NCI-H2227 treated with DMSO at 0.1 percent for 48 hours (cell line): ENCODE measurements at places on chromosomes 1 and 21.
A peak's percentile ranks its signal among the peaks of the same experiment; 100 is the strongest.

- DNase-seq = no peak
These were observed 1.4 kb upstream of the KLHL21 start for GRCh38 chr1:6603915-6604558.

DNA sequence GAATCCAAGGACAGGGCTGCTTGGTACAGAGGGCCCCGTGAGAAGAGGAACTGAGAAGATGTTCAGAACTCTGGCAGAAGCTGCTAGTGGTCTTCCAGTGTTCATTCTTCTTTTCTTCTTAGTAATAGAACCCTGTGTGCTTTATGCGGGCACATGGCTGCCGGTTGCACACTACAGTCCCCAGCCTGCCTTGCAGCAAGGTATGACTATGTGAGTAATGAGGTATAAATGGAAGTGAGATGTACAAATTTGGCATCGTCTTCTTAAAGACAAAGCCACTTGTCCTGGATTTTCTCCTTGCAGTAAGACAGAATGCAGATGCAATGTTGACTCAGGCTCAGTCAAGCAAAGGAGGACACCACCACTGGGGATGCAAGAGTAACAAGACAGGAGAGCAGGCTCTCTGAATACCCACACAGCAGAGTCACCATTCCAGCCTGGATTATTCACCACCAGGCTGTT, 15.0 kb upstream of the ATP1B1 start:
- no peak for DNase-seq

DNA sequence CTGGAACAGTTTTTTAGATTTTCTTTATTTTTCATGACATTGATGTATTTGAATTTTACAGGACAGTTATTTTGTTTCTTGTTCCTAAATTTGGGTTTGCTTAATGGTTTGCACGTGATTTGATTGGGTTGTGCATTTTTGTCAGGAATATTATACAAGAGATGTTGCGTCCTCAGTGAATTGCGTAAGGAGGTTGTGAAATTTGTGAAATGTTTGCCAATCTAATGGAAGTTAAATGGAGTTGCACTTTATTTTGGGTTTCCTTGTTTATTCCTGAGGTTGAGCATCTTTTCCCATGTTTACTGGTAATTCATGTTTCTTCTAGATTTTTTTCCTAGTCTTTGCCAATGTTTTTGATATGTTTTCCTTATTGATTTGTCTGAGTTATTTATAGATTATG, 19.9 kb downstream of the ZNF648 start:
- no peak for DNase-seq

DNA sequence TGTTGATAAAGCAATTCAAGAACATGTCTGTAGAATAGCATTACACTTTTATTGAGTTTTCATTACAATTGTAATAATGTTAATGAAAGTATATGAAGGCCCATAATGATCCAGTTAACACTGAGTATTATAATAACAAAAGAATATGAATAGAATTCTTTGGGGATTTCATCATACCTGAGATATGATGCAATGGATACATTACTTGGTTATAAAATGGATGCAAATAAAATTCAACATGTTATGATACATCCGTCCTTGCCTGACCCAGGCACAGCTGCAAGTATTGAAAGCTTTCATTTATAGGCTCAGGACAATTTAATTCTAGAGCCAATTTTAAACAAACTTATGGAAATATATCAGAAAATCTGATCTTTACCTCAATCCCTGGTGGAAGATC, 8.2 kb upstream of the KCNA3 start:
- DNase-seq = no peak

DNA sequence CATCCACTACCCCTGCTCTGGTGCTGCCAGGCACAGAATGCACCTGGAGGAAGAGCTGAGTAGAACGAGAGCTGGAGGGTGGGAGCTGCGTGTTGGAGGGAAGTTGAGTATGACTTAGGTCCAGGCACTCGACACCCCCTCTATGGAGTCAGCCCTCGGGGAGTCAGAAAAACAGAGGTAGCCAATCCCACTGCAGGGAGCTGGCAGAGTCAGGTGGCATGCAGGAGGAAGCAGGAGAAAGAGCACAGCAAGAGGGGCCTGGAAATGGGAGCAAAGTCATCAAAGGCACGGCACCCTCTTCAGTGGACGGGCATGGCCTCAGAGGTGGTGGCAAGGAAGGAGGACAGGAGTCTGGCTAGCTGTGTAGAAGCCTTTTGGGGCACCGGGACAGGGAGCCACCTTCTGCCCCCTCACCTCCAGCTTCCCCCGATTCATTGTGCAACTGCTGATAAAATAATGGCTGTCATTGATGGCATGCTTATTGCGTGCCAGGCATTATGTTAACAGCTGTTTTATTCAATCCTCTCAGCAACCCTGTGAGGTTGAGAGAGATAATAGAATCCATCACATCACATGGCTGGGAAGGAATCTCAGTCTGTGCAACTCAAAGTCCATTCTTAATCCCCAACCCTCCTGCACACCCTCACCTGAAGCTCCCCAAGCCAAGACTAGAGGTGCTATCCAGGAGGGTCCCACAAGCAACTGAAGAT, 42.0 kb downstream of the C1orf198 start:
- DNase-seq = no peak

DNA sequence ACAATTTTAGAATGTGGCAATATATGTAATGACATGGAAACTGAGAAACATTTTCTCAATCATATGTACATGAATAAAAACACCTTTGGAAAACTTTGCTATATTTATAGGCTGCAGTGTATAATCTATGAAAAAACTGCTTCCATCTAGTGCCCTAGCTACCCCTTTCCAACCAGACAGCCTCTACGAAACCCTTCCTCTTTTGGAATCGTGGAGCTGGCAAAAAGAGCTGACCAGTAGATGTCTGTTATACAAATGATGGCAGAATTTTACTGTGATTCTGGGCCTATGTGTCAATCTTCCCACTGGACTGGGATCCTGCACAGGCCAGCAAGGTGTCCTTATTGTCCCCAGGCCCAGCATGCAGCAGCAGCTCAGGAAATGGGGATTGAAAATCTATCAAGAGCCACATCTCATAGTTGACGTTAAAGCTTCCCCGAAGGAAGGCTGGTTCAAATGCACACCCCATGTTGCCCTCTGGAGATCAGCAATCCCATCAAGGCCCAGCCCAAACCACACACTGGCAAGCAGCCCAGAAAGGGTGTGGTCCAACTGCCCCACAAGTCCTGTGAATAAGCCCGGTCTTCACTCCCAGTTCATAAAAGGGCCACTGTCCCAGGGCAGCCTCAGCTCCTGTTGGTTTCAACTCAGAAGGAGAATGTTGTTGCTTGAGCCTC, 8.8 kb upstream of the FAM20B start:
- peak; percentile 40 for DNase-seq

GRCh38 chr1:118486199-118486598, 301.2 kb upstream of the SPAG17 start:
- no peak for DNase-seq

DNA sequence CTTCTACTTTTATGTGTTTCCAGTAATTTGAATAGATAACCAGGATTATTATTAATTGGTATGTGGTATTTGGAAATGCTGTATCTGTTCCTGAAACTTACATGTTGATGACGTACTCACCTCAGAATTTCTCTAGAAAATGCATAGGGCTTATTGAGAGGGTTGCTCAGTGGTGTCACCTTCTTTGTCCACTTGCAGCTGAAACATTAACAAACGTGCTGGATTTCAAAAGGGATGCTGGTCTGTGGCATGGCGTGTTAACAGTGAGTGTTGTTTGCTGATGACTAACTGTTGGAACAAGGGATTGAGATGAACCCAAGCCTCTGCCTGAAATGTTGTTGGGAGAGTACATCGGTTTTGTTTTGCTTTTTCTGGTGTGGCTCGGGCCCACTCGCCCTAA, 67.9 kb downstream of the S100B start:
- DNase-seq = no peak

DNA sequence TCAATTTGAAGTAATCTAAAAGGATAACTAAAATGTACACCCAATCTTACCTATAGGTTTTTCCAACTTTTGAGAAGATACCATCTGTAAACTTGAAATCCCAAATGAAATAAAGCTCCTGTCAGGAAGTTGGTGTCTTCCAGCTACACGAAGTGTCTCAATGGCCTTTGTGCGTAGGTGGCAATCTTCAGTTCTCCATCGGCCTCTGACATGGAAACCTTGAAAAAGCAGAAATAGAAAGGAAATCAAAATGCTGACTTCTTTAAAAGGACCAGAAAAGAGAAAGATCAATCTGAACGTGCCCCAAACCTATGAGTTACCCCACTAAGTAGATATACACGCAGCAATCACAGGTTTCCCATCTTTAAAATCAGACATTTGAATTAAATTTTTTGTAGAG, 10.0 kb downstream of the MKNK1 start:
- DNase-seq = no peak

DNA sequence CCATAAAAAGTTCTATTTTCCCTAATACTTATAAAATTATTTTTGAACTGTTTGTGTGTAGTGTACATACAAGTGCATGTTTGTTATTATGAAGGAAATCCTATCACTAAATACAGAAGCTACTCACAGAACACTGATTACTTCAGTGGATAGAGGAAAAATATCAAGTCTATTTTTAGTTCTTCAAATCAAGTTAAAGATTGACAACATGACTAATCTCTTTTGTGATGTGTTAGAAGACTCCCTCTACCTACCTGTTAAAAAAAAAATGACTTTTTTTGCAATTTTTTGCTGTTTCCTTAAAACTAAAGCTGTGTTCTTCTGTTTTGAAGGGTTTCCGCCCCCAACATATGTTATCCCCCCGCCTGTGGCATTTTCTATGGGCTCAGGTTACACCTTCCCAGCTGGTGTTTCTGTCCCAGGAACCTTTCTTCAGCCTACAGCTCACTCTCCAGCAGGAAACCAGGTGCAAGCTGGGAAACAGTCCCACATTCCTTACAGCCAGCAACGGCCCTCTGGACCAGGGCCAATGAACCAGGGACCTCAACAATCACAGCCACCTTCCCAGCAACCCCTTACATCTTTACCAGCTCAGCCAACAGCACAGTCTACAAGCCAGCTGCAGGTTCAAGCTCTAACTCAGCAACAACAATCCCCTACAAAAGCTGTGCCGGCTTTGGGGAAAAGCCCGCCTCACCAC, 45.5 kb downstream of the NCF2 start:
- DNase-seq = no peak

- DNase-seq = peak; percentile 74
These were observed 226.8 kb downstream of the LMX1A start for GRCh38 chr1:165129568-165130164.

DNA sequence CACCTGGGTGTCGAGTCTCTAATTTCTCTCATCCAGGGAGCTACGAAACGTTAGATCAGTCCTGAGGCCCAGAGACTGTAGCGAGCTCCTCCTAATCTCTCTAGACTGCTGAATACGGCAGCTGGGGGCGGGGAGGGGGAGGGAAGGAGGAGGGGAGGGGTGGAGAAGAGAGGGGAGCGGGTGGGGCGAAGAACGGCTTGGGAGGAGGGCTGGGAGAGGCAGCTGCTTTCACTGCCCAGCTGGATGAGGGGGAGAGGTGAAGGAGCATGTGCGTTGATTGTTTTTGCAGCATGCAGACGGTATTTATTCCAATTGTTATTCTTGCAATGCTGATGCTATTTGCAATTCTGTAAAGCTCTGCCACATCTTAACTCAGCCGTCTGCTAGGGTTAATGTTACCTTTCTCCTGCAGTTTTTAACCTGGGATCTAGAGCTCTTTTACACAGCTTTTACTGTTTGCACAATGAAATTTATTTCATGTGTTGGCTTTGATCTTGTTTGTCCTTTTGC, 790 bp downstream of the DNAJC6 start:
- peak; percentile 77 for DNase-seq

DNA sequence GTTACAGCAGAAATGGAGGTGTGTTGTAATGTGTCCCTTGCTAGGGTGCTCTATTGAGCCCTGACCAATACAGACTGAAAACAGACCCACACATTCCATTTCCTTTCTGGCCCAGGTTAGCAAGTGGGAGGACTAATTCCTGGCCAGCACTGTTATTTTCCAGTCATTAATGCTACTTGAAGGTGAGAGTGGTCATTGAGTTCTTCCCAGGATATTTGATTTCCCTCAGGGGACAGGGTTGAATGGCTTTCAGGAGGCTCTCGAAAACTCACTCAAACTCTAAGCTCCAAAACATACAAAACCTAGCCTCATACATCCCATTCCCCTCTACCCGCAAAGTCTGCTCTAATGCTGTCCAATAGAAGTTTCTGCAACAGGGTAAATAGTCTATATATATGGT, 6.2 kb downstream of the LRRC52 start:
- DNase-seq = peak; percentile 15

DNA sequence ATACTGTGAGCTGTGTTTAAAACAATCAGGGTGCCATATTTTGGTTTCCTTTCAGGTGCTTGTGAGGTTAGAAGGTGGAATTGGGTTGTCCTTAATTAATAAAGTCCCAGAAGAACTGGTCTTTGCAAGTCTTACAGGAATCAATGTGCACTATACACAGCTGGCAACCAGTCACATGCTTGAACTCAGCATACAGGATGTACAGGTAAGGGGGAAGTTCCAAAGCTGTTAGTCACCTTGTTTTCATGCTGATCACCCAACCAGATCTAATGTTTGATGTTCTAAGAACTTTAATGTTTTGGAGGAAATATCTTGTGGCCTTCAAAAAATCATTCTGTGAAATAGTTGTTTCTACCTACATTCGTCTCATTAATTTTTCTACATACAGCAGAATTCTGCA, 156.3 kb downstream of the VPS13D start:
- DNase-seq = no peak

- no peak for DNase-seq
These were observed 17.2 kb downstream of the JAK1 start for GRCh38 chr1:64948905-64949833.

DNA sequence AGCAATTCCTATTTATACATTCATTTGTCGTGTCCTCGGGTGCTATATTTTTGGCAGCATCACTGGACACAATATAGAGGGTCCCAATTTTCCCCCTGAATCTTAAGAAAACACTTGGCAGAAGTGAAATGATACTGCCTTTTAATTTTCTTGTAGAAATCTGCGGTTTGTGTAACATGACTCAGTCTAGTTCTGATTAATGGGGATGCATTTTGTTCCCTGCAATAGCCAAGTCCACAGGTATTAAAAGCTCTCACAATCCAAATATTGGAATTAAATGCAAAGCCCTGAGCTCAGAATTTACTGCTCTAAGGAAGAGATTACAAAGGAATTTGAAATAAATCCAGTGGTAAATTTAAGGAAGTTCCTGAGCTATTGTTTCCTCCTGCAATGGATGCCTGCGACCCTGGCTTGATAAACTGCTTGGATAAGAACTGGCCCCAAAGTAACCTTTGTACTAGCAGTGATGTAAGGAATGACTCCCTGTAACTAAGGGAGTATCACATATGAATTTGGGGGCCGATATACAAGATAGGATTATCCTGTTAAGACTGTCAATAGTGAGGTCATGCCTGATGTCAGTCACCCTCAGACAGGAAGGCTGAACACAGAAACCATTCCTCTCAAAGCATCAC, 349.7 kb upstream of the C1orf87 start:
- DNase-seq = no peak

- no peak for DNase-seq
These were observed 73.0 kb upstream of the LAPTM5 start for GRCh38 chr1:30830537-30830936.

GRCh38 chr21:41573902-41574690, 66.1 kb upstream of the TMPRSS2 start:
- DNase-seq = no peak

- no peak for DNase-seq
These were observed 11.5 kb downstream of the ABL2 start for GRCh38 chr1:179217943-179218507.
